Pons (tissue), 1 donor: ENCODE measurements at places on chromosomes 4 and X.

GRCh38 chr4:102042871-102043802 lies 252.6 kb downstream of the BANK1 start:
- DNase-seq, result no peak

DNA sequence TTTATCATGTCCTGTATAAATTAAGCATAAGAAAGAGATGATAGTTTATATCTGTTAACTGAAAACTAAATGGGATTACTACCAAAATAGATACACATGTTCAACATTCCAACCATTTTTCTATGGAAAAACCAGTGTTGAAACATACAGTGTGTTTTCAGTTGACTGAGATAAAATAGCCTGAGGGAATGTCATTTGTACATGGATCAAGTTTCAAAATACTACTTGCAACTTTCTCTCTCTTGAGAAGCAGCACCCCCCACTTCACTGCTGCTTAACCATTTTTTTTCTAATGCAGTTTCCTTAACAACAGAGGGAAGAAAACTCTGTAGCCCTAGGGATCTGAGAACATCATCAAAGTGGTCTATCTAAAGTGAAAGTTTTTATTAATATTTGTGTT lies 70.8 kb downstream of the NPNT start:
- no peak for DNase-seq

GRCh38 chr4:22780317-22780716 lies 87.6 kb downstream of the GBA3 start:
- no peak for DNase-seq

DNA sequence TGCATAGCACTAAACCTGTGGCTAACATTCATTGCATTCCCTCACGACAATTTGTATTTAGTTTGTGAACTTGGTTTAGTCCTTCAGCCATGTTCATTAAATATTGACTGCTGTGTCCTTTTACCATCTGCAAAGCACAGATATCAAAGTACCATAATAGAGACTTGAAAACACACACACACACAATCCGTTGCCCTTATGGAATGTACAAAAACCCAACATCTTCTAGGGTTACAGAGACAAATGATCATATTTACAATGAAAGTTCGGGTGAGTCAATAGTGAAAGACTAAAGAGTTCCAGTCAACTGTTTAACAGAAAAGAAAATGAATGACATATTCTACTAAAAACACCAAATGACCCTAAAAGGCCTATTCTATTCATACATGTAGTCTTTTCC lies 50.8 kb upstream of the TXK start:
- DNase-seq, result no peak

DNA sequence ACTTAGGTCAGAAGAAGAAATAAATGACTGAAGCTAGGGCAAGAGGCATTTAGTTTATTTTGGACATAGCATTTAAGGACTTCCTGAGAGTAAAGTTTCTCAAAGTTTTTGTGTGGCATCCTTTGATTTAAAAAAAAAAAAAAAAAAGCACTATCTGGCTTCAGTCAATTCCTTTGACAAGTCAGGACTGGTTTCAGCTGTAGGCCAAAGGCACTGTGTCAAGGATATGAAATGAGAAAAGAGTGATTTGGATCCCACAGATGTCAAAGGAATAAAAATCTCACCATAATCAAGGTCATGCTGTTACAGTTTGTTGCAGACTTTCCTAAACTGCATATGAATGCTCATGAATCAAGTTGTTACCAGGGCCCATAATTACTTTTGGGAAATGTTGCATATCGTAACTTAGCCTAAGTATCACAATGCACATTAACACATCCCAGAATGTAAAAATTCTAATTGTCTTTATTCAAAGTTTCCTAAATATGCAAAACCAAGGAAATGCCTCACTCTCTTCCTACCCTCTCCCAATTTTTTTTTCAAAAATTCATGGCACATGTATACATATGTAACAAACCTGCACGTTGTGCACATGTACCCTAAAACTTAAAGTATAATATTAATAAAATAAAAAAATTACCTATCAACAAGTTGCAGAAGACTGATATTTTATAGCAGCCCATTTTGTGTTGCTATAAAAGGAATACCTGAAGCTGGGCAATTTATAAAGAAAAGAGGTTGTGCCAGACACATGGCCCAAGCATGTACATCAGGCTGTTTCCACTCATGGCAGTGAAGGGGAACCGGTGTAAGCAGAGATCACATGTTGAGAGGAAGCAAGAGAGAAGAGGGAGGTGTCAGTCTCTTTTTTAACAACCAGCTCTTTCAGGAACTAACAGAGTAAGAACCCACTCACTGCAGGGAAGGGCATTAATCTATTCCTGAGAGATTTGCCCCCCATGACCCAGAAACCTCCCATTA lies 33.7 kb upstream of the ADAMTS3 start:
- no peak for DNase-seq

GRCh38 chr4:187204389-187204918 lies 480.8 kb upstream of the FAT1 start:
- no peak for DNase-seq

DNA sequence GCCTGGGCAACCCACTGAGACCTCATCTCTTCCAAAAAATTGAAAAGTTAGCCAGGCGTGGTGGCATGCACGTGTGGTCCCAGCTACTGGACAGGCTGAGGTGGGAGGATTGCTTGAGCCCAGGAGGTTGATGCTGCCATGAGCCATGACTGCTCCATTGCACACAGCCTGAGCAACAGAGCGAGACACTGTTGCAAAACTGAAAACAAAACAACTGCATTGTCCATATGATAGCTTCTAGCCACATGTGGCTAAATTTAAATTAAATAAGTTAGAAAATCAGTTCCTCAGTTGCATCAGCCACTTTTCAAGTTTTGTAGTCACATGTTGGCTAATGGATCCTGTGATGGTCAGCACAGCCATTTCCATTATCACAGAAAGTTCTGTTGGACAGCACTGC lies 67.9 kb downstream of the GAB1 start:
- DNase-seq, result no peak

DNA sequence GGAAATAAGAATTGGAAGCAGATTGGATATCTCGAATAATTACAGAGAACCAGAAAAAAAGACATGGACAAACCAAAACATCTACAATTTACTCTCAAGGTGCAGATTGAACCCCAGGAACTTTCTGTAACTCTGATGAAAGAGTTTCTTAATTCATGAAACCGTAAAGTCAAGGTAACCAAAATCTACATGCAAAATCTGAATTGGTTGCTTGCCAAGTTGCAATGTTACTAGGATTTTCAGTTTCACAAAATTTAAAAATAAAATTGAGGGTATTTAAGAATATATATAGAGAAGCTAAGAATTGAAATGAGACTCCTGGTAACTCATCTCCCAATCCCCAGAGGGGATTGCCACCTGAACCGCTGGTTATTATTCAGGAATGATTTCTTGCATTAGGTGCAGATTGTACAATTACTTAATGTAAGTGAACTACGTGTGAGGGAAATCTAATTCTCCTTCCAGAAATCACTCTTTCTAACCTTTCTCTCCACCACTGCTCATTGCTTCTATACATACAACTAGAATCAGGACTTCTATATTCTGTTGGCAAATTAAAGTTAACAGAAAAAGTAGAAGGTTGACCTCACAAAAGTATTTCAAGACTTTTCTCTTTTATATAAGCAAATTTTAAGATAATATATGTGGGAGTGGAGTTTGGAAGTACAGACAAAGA lies 221.5 kb upstream of the NDST4 start:
- no peak for DNase-seq

DNA sequence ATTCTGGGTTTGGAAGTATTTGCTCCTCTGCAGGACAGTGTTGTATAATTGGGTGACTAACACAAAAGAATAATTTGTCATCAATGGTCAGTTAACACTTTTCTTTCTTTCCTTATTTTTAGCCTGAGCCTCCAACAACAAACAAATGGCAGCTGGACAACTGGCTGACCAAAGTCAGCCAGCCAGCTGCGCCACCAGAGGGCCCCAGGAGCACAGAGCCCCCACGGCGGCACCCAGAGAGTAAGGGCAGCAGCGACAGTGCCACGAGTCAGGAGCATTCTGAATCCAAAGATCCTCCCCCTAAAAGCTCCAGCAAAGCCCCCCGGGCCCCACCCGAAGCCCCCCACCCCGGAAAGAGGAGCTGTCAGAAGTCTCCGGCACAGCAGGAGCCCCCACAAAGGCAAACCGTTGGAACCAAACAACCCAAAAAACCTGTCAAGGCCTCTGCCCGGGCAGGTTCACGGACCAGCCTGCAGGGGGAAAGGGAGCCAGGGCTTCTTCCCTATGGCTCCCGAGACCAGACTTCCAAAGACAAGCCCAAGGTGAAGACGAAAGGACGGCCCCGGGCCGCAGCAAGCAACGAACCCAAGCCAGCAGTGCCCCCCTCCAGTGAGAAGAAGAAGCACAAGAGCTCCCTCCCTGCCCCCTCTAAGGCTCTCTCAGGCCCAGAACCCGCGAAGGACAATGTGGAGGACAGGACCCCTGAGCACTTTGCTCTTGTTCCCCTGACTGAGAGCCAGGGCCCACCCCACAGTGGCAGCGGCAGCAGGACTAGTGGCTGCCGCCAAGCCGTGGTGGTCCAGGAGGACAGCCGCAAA lies 106.0 kb downstream of the KLHL8 start:
- no peak for DNase-seq
